Esophagus muscularis mucosa (tissue), 4 donors: ENCODE measurements at places on chromosomes 5 and 9.

GRCh38 chr9:138082918-138083636 lies 205.5 kb downstream of the CACNA1B start:
- no peak for DNase-seq

GRCh38 chr5:149671544-149671943 lies 58.6 kb upstream of the PPARGC1B start:
- DNase-seq, result no peak

GRCh38 chr9:133950192-133950591 lies 41.9 kb downstream of the VAV2 start:
- no peak for DNase-seq

GRCh38 chr5:77628840-77629508 lies 9.5 kb downstream of the OTP start:
- peak; percentile 85 for DNase-seq

DNA sequence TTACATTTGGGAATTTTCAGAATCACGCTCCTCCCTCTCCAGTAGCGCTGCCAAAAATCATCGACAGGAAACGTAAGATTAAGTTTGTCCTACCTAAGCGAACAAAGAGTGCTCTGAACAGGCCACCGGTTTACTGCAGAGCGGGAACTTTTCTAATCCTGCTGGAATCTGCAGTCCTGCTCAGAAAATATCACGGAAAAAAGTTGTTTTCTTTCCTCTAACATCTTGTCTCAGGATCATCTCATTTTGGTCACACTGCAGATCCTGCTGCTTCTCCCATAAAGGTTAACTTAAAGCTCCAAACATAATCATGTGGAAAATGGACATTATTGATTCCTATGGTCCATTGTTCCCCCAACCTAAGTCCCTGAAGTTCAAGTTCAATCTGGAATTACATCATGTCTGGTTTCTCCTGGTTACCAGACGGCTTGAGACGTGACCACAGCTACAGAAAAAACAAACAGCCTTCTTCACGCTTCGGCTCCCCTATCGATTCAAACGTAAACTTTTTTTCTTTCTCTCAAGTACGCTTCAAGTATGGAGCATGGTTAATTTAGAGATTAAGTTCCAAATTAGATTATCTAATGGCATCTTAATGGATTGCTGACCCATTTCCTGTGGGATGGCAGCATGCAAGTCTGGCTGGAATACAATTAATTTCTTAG lies 217.6 kb downstream of the NFIB start:
- no peak for DNase-seq

DNA sequence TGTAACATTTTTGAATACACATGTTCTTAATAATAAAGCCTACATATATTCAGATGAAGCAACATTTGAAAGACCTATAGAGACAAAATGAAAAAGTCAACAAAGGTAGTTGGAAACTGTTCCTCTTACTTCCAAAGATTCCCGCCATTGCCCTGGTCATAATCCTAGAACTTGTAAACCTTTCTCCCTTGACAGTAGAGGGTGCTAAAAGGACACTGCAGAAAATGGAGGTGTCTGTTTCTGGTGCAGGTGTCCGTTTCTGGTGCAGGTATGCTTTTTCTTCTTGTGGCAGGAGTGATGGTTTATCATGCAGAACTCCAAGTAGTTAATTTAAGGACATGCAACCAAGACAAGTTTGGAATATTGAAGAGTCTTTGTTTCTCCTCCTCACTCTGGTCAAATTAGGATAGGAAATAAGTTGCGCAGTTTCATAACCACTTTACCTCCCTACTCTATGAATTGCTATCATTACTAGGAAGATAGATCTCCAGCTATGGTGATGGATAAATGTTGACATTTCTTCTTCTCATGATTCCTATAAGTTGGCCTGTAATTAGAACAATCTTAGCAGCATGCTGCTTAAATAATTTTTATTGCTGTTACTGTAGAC lies 56.0 kb upstream of the FAM174A start:
- no peak for DNase-seq

DNA sequence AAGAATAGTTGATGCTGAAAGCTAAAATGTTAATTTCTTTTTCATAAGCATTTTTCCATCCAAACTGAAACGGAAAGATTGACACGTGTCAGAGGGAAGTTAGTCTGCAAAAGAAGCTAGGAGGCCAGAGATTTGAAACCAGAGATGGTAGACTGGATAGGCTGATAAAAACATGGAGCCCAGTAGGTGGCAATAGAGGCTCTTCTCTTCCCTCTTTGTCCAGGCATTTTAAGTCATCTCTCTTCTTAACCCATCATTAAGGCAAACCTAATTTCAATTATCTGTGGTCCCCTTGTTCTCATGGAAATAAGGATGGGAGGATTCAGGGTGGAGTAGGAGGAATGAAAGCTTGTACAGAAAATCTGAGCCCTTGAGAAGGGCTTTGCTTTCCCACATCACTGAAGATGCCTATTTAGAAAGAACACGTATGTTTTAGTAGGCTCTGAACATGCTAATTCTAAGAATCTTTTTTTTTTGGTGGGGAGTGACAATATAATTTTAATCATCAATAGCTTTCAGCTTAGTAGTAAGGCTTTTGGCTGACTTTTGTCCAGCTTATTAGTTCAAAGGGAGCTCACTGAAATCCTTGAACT lies 66.6 kb downstream of the ZNF474 start:
- DNase-seq, result no peak

DNA sequence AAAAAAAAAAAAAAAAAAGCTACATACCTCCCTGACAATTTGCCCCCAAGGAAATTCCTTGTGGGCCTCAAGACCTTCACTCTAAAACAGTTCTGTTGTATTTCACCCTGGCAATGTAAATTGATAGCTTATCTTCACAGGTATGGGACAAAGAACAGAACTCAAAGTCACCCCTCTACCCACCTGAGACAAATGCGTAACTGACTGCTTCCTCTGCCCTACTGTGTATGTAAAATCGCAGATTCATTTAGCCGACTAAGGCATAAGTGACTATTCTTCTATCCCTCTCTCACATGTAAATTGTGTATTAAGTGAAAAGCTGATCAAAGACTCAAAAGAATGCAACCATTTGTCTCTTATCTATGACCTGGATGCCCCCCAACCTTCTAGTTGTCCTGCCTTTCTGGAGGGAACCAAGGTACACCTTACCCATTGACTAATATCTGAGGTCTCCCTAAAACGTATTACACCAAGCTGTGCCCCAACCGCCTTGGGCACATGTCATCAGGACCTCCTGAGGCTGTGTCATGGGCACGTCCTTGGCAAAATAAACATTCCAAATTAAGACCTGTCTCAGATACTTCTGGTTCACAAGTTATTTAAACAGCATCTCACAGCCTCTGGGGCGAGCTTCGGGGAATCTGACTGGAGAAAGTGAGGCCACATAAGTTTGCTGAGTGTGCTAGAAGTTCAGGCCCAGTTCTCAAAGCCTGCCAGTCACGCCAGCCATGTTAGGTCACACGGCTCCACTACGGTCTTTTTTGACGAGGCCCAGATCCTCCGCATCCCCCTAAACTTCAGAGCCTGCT lies 954 bp downstream of the TBCA start:
- no peak for DNase-seq

DNA sequence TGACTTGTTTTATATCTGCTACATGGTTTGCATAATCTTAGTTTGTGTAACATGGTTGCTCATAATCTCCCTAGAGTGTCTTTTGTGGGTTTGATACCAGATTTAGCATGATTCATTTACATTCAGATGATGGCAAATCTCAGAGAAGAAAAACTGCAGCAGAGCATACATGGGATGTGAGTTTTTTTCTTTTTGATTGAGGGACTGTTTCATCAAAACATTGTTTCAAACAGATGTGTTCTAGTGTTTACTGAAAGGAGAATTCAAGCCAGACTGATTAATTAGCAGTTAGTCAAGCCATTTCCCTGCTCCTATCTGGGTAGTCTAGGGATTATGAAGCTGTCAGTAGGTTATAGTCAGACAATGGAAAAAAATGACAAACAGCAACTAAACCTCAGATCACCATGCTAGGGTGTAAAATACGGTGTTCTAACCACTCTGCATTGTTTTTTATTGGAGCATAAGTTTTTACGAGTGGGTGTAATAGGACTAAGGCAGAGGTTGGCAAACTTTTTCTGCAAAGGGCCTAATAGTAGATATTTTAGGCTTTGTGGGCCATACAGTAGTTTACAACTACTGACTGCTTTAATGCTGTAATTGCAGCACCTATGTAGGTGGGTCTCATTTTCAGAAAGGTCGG lies 10.5 kb upstream of the GDNF start:
- DNase-seq, result no peak

GRCh38 chr5:132445640-132445923 lies 45.0 kb downstream of the IRF1 start:
- no peak for DNase-seq

DNA sequence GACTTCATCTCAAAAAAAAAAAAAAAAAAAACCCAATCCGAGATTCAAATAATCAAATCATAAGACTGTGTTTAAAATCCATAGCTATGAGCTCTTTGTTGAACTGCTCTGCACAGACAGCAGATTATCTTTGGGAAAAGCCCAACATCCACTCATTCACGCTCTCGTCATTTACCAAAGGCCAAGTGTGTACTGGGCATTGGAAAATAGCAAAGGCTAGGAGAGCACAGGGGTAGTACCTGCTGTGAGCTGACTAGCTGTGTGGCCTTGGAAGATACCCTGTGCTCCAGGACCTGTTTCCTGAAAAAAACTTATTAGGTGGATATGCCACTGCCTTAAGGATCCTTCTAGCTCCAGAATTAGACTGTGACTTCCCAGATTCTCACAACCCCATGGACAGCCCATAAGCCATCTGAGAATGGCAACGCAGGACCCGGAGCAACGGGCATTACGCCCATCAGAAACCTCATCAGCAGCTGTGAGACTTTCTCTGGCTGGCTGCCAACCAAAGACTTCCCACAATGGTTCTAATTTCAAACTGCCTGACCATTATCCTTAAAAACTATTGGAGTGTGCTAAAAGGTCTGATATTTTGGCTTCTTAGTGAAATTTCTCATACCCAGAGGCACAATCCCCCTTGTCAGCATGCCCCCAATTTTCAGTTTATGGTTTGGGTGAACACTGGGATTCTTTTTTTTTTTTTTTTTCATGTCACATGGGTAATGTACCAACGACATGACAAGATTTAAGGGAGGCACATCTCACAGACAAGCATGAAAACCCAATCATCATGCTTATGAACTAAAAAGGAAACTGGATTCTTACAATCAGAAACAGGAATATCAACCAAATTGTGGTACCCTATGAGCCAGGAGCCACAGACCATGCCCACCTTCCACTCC lies 16.8 kb downstream of the SERINC5 start:
- DNase-seq, result peak; percentile 93
